HCEC 1CT (cell line): ENCODE measurements at places on chromosomes 4 and X.

GRCh38 chr4:120664851-120665250, 257.7 kb downstream of the PRDM5 start:
- DNase-seq = no peak

DNA sequence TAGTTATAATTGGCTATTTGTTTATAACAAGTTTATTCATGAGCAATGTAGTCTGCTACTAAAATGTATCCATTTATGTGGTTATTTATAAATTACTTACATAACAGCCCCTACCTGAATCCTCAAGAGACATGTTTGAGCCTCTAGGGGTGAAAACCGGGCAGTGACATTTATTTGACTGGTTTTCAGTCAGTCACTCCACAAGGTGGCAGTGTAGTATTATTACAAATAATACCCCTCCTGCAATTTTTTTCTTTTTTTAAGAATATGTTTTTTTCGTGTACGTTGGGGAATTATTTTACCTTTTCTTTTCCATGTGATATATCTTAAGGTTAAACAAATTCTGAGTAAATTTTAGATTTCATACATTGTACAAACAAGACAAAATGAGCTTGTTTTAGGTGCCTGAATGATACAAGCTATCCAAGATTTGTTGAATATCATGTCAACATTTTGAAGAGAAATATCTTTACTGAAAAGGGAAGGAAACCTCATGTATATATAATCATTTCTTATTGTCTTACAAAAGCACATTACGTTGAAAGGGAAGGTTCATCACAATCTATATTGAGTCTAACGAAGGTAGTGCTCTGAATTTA, 598.7 kb upstream of the TECRL start:
- peak; percentile 35 for DNase-seq

- peak; percentile 3 for DNase-seq
Measured at GRCh38 chrX:40975951-40976350, 109.3 kb upstream of the USP9X start.

GRCh38 chrX:11724122-11725017, 33.7 kb upstream of the MSL3 start:
- peak; percentile 14 for DNase-seq

DNA sequence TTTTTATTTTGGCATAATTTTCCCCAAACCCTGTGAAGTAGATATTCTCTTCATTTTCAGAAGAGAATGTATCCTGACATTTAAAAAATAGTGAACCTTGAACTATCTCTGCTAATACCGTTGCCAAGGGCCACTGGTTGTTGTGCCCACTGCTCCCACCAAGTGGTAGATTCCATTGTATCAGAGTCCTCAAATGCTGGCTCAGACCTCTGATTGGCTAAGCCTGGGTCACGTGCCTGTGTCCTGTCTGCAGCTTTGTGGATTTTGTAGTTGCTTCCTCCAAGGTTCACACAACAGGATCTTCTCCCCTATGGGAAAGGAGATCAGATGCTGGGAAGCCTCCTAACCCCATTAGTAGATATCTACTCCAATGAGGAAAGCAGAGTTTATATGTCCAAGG, 104.8 kb upstream of the CASK start:
- DNase-seq = no peak
